ENCODE measurements at places on chromosomes 3 and 15.

DNA sequence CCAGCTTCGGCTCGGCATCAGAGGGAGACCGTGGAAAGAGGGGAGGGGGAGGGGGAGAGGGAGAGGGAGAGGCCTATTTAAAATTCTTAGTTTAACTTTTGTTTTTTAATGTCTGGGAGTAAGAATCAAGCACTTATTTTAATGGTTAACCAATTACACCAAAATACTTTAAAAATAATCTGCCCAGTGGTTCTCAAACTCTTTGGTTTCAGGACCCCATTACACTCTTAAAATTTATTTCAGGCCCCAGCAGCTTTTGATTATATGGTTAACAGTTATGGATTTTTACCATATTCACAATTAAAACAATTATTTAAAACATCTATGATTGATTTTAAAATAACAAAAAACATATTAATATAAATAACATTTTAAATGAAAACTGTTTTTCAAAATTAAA lies 44.5 kb downstream of the NKIRAS1 start:
- DNase-seq, result no peak

- no peak for DNase-seq
These were observed 636.6 kb upstream of the NR2F2 start for GRCh38 chr15:95693917-95694316.

DNA sequence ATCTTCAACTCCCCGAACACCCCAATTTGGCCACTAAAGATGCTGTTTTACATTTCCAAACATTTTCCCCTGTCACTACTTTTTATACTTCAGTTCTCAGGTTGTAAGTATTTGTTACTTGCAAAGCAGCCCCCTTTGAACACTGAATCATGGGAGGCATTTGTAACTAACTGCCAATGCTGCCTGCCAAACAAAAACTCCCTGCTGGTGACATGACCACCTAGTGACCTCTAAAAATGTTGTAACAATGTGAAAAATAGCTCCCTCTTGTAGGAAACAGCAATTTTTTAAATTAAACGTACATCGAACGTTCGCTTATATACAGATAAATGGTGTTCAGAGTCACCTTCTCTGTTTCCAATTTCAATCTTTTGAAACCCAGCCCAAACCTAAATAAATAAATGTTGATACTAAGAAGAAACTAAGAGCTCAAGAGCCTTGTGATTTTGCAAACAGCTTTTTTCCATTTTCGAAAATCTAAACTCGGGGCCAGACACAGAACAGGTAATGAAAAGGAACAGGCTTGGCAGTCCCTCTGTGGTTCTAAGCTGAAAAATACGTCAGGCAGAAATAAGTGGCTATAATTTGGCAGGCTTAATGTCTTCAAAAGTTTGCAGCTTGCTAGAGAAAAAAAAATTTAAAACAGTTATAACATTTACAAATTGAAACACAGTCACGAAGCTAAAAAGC lies 268.6 kb upstream of the WNT5A start:
- DNase-seq, result no peak

- DNase-seq, result no peak
These were observed 402.7 kb downstream of the GRM7 start for GRCh38 chr3:7263347-7264195.

DNA sequence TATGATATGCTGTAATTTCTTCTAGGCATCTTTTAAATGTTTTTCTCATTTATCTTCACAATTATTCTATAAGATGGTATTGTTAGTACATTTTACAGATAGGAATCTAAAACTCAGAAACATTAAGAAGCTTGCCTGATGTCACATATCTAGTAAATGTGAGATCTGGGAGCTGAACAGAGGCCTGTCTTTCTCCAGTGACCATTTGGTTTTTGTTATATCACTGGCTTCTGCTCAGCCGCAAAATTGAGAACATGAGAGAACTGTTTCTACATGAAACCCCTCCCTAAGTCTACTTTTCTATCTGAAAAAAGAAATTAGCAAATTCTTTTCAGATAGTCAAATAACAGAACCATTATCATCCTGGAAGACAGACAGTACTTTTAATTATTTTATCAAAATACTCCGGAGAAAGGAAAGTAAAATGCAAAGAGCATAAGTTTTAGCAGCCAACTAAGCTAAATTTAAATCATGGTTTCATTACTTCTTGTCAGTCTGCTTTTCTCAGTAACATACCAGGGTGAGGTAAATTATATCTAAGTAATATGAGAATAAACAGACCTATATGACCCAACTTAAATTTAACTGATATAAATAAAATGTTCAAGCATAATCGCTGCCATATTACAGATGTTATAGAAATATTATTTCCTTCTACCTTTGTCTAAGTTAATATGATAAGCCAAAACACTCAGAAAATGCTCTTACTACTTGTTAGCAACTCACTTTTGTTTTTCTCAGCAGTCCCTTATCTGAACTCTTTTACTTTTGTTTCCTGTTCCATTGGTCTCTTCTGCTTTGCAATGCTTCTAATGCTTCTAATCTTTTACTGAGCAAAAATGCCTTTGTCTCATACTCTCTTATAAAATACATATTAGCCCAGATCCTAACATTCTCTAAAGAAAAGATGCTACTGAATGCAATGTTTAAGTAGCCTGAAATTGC lies 68.0 kb upstream of the MBNL1 start:
- no peak for DNase-seq

DNA sequence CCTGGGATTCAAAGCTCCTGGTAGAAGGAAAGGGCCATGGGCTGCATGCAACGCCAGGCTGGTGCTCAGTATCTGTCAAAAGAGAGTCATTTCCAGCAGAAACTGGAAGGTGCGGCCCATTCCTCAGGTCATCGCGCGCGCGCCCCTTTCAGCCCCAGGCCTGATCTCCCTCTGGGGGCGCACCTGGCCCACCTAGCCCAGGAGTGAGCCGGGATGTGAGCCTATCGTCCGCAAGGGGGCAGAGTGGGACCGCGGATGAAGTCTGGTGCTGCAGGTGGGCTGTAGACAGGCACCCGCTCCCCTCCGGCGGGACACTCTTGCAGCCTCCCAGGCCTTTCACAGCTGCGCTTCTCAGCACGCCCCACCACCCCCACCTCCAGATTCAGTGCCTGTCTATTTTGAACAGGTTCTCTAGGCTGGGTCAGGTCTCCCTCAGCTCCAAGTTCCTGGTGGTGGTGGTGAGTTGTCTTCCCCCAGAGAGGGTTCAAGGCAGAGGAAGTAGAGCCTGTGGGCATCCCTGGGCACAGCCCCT lies 5.8 kb upstream of the RPL29 start:
- DNase-seq, result peak; percentile 4

- DNase-seq, result no peak
These were observed 334.8 kb downstream of the PLCL2 start for GRCh38 chr3:17219593-17219992.

GRCh38 chr3:65591313-65591712 lies 447.4 kb downstream of the MAGI1 start:
- no peak for DNase-seq

DNA sequence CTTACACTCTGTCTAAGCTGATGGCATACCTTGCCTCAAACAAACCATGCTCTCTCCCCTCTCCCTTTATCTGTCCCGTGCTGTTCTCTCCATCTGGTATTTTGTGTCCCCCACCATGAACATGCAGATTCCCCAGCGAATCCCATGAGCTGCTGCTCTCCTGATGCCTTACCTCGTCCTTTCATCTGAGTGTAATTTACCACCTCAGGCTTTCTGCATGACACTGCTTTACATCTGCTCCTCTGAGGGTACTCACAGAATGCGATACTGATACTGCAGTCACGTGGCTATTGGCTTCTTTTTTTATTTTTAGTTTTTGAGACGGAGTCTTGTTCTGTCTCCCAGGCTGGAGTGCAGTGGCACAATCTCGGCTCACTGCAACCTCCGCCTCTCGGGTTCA lies 341.7 kb downstream of the PTPRG start:
- no peak for DNase-seq

- DNase-seq, result no peak
These were observed 22.5 kb downstream of the SLC6A20 start for GRCh38 chr3:45773714-45774449.

- no peak for DNase-seq
These were observed 96.1 kb downstream of the KBTBD8 start for GRCh38 chr3:67094167-67094566.

GRCh38 chr15:89669941-89670340 lies 9.2 kb downstream of the PLIN1 start:
- no peak for DNase-seq

- DNase-seq, result no peak
These were observed 118.7 kb downstream of the CACNA1D start for GRCh38 chr3:53613125-53613524.

DNA sequence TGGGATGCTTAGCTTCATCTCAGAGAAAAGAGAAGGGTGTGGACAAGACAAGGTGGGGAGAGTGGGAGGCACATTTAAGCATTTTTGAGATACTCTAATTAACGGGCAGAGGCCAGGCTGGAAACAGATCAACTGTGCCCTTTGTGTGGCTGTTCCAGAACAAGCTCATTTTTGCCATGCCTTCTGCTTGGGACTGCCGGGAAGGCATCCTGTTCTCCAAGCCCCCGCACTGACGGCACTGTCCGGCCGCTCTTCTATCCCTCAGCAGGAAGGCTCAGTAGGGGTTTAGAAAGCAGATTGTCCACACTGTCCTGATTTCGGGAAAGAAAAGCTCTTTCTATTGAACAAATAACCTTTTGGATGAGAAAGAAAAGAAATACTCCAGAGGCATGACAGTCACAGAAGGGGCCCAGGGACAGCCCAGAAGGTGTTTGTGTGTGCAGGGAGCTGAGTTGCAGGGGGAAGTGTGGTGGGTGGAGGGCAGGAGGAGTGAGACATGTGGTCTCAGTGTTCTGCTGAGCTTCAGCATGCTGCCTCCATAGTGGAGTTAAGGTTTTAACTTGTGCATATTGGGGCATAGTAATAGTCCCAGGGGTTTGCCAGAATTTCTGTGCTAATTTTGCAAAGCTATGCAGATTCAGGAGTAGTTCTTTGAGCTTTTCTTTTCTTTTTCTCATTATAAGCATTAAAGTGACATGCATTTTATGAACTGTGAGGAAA lies 27.3 kb downstream of the SV2B start:
- DNase-seq, result no peak

DNA sequence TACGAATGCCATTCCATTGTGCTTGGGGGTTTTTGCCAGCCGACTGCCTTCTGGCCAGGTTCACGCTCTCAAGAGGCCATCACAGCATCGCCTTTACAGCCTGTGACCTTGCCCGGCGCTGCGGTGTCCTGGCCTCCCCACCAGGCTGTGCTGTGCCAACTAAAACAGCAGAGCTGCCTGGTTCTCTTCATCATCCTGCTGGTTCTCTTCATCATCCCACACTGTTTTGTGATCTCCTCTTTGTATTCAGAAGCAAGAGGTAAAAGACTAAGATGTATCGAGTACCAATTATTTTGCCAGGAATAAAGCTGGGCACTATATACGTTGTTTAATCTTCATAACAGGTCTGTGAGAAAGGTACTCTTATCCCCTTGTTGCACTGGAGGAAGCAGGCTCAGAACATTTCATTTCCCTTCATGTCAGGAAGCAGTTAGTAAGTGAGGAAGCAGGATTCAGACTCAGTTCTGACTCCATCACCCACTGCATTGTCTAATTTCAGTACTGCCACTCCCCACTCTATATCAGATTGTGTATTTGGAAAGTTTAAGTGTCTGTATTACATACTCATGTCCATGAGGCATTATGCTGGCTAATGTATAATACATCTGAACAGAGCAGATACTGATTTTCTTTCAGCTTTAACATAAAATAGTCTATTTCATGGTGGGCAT lies 92.7 kb downstream of the LRRC28 start:
- DNase-seq, result no peak

- no peak for DNase-seq
These were observed 115.2 kb upstream of the TSC22D2 start for GRCh38 chr3:150292891-150293290.

DNA sequence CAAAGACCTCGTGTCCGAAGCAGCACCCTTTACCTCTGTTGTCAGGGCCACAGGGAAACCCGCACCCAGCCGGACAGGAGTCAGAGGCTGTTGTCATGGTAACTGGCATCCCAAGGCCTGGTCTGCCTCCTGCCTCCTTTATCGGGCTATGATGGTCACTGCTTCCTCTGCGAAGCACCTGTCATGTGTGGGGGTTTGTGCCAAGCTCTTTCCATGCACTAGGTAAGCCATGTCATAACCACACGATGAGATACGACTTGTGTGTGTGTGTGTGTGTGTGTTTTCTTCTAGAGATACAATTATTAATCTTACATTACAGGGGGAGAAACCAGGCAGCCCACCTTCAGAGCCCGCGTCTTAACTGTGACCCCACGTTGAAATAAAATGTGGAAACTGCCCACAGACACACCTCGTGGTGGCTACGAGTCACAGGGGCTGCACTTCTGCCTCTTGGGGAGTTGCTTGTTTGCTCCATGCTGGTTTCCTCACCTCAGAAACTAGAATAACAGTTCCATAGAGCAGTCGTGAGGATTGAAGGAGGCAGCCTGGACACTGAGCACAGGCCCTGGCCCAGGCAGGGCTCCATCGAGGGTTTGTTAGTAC lies 18.0 kb downstream of the ZDHHC19 start:
- DNase-seq, result no peak

DNA sequence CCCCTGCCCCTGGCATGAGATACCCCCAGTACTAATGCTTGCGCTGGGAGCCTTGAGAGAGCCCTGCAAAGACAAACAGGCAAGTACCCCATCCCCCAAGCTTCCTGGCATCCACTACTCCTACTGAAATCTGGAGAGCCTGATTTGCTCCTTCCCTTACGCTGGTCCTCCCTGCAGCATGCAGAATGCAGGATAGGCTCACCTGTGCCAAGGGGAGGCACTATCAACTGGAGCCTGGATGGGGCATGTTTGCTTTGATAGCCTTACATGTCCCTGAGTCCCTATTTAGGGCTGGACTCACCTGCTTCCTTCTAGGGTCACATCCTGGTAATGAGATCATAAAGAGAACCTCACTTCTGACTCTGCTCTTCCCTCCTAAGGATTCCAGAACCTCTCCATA lies 42.9 kb downstream of the RAB11A start:
- no peak for DNase-seq

- no peak for DNase-seq
These were observed 62.3 kb upstream of the PLSCR4 start for GRCh38 chr3:146313031-146313745.

- DNase-seq, result no peak
These were observed 15.5 kb upstream of the ANXA2 start for GRCh38 chr15:60413231-60413824.

- DNase-seq, result no peak
These were observed 45.5 kb downstream of the GPR149 start for GRCh38 chr3:154384479-154384878.

DNA sequence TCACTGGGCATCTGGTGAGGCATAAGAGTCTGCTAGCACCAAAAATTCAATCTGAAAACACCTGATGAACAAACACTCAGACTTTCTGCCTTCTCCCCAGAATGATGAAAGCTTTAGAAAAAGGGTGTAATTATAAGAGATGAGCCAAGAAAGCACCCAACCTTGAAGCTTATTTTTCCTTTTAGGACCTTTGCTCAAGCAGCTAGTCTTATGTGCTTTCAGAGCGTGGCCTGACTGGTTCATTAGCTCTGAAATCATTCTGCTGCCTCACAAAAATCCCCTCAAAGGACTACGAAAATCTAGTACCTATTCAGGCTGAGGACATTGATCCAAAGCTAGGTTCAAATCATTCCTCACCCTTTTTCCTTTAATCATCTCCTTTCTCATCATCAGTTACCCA lies 662.3 kb downstream of the MAGI1 start:
- no peak for DNase-seq

Data from SW 1271 (cell line).